ENCODE measurements at places on chromosomes 1 and 21.

- no peak for DNase-seq
Observed at GRCh38 chr1:97050506-97050905, 328.9 kb downstream of the PTBP2 start.

- DNase-seq: peak; percentile 96
Observed at GRCh38 chr1:38489844-38490270, 369.7 kb downstream of the RRAGC start.

DNA sequence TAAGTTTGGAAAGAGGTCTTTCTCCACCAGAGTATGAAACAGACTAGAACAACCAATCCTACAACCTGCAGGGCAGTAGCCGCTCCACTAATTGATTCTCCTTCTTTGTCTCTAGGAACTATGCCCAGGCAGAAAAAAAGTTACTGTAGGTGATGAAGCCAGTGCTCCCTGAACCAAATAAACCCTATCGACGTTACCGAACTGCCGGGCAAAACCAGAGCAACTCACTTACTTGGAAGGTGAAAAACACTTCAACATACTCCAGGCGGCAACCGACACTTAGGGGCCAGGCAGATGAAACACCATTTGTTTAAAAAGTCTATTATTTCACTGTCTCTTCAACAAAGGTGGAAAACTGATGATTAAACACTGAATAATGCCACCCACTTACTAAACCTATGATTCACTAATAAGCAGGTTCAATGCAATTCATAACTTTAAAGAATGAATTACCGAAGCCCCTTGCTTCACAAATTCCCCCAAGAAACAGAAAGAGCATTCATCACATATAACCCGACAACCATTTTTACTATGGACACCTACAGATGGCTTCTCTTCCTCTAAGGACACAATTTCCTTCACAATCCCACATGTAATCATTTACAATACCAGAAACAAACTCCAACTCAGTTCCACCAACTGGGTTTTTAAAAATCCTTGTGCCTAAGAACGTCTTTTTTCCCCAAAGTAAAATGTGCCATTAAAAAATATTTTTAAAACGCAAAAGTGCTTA lies 1.6 kb downstream of the NRIP1 start:
- no peak for DNase-seq

GRCh38 chr1:240235521-240236288 lies 144.0 kb downstream of the FMN2 start:
- DNase-seq: no peak

DNA sequence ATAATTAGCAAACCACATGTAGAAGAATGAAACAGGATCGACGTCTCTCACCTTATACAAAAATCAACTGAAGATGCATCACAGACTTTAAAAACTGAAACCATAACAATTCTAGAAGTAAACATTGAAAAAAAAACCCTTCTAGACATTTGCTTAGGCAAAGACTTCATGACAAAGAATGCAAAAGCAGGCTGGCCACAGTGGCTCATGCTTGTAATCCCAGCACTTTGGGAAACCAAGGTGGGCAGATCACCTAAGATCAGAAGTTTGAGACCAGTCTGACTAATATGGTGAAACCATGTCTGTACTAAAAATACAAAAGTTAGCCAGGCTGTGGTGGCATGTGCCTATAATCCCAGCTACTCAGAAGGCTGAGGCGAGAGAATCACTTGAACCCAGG lies 1351.7 kb downstream of the MRPL39 start:
- DNase-seq: no peak
